ENCODE measurements at places on chromosomes 6 and 20. TPM values are rescaled to one million over a fixed set of nuclear protein-coding genes. Genes with fewer than 3 reads are reported as not detected.

GRCh38 chr6:43738877-43739641, 31.0 kb upstream of the VEGFA start:
- no peak overlapping the region for H3K4me3 ChIP-seq
- H3K36me3 ChIP-seq, result no peaks in the 10 kb centered on the region
- no peaks in the 10 kb centered on the region for H3K27me3 ChIP-seq
- no peak overlapping the region for H3K27ac ChIP-seq
- H3K4me1 ChIP-seq, result peaks cover 28% of the 10 kb centered on the region
- DNase-seq, result no peak

CALHM5 gene
- 0.10 TPM for total RNA-seq

DNA sequence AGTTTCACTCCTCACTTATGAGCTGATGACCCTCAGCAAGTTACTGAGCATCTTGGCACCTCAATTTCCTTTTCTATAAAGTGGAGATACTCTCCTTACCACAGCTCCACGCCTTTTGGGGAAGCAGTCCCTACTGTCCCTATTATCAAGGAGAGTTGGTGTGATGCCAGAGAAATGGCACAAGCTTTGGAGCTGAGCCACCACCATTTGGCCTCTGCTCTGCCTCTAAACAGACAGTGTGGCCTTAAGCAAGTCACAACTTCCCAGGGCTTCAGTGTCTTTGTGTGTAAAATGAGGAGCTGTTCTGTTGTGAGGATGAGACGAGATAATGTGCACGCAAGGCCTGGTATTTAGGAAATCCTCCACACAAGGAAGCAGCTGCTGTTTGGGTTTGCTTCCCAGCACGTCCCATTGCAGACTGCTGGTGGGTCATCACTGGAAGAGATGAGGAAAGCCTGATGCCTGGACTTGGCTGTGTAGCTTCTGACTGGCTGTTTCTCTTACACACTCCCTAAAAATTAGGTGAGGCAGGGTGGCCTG, 18.5 kb downstream of the NSFL1C start:
- peaks cover 15% of the 10 kb centered on the region for H3K36me3 ChIP-seq
- H3K27me3 ChIP-seq, result no peaks in the 10 kb centered on the region
- H3K4me1 ChIP-seq, result no peaks in the 10 kb centered on the region
- H3K27ac ChIP-seq, result no peak overlapping the region
- no peak for DNase-seq

- DNase-seq, result no peak
- peaks cover 12% of the 10 kb centered on the region for H3K27me3 ChIP-seq
- H3K36me3 ChIP-seq, result no peaks in the 10 kb centered on the region
- no peak overlapping the region for H3K4me3 ChIP-seq
Measured at GRCh38 chr6:3526962-3527650, 70.3 kb upstream of the SLC22A23 start.

DNA sequence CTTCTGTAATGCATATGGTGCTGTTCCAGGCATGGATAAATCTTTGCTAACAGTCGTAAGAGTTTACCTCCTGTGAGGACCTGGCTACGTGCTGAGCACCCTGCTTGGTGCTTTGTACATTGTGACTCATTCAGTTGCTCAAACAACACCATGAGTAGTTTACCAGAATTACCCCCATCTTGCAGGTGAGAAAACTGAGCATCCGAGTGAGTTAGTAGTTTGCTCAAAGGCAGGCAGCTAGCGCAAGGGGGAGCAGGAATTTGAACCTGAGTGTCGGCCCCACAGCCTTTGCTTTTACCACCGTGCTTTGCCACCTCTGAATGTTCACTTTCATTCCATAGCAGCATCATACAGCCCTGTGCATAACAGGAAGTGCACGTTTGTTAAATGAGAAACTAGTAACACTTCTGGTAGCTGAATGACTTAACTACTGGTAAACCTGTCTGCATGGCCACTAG, 121.9 kb downstream of the MTHFD1L start:
- peaks cover 9% of the 10 kb centered on the region for H3K36me3 ChIP-seq
- H3K27ac ChIP-seq, result no peak overlapping the region
- DNase-seq, result no peak
- no peak overlapping the region for H3K4me3 ChIP-seq

DNA sequence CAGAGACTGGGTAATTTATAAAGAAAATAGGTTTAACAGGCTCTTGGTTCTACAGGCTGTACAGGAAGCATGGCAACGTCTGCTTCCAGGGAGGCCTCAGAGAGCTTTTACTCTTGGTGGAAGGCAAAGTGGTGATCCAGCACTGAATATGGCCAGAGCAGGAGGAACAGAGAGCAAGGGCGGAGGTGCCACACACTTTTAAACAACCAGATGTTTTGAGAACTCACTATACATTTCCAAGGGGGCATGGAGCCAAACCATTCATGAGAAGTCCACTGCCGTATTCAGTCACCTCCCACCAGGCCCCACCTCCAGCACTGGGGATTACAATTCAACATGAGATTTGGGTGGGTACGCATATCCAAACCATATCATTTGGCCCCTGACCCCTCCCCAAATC, 18.7 kb downstream of the SAMD5 start:
- peaks cover 10% of the 10 kb centered on the region for H3K36me3 ChIP-seq
- no peak for DNase-seq
- H3K4me3 ChIP-seq, result no peak overlapping the region
- no peaks in the 10 kb centered on the region for H3K27me3 ChIP-seq

- no peaks in the 10 kb centered on the region for H3K4me1 ChIP-seq
- H3K27me3 ChIP-seq, result no peaks in the 10 kb centered on the region
Measured at GRCh38 chr6:12637960-12638641, 78.5 kb upstream of the PHACTR1 start.

DNA sequence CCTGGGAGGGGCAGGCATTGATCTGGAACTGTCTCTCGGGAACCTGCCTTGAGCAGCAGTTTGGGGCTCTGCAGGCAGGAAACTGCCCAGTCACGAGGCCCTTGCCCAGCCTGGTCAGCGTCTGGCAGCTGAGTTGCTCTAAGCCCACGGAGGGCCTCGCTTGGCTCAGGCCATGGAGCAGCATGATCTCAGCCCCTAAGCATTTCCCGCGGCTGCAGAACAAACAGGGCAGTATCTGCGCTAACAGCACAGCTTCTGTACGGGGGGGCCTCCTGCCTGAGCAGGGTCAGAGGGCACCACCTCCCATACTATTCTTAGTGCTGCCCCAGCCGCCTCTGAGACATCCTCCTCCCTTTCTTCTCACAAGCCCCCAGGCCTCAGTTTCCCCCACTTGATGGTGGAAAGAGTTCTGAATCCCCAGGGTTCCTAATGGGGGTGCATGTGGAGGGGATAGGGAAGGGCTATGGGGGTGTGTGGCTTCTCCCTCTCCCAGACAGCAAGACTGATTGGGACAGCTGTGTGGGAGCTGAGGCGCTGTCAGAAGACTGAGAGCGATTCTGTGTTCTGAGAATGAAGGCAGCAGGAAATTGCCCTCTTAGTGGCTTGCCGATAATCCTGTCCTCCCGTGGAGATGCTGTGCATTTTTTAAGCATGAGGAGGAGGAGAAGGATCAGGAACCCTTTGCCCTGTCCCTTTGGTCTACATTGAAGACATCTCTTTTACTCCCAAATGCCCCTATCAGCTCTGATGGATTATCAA, 46.4 kb downstream of the MOCS1 start:
- H3K27me3 ChIP-seq, result no peaks in the 10 kb centered on the region
- H3K4me1 ChIP-seq, result peaks cover 6% of the 10 kb centered on the region
- H3K36me3 ChIP-seq, result peaks cover 3% of the 10 kb centered on the region

BTN1A1 gene
- 0.36 TPM for total RNA-seq

MYB gene
- 4.7 TPM for total RNA-seq

APOBEC2 gene
- 1.5 TPM for total RNA-seq

ULBP3 gene
- total RNA-seq, result 4.4 TPM

GRCh38 chr6:15511248-15512125, 151.3 kb downstream of the DTNBP1 start:
- peaks cover 43% of the 10 kb centered on the region for H3K36me3 ChIP-seq
- H3K27ac ChIP-seq, result peak overlapping the region; percentile 34
- no peak for DNase-seq
- H3K4me3 ChIP-seq, result no peak overlapping the region
- H3K27me3 ChIP-seq, result no peaks in the 10 kb centered on the region

- DNase-seq, result no peak
- H3K36me3 ChIP-seq, result no peaks in the 10 kb centered on the region
- H3K27ac ChIP-seq, result no peak overlapping the region
- no peak overlapping the region for H3K4me3 ChIP-seq
- peaks cover 7% of the 10 kb centered on the region for H3K4me1 ChIP-seq
- peaks cover 3% of the 10 kb centered on the region for H3K27me3 ChIP-seq
Measured at GRCh38 chr20:22052025-22052650, 346.7 kb downstream of the PAX1 start.

FOXQ1 gene
- total RNA-seq, result 20.5 TPM

PCK1 gene
- 4.7 TPM for total RNA-seq

GRCh38 chr6:93083337-93084230, 335.8 kb downstream of the EPHA7 start:
- peak overlapping the region; percentile 42 for H3K4me3 ChIP-seq
- no peaks in the 10 kb centered on the region for H3K36me3 ChIP-seq
- no peak for DNase-seq
- H3K4me1 ChIP-seq, result peaks cover 22% of the 10 kb centered on the region
- H3K27me3 ChIP-seq, result no peaks in the 10 kb centered on the region
- H3K27ac ChIP-seq, result peak overlapping the region; percentile 85

- DNase-seq, result no peak
- H3K4me1 ChIP-seq, result peaks cover 11% of the 10 kb centered on the region
- peaks cover 3% of the 10 kb centered on the region for H3K36me3 ChIP-seq
- no peaks in the 10 kb centered on the region for H3K27me3 ChIP-seq
- H3K4me3 ChIP-seq, result no peak overlapping the region
- no peak overlapping the region for H3K27ac ChIP-seq
Measured at GRCh38 chr20:62246872-62247652, 8.7 kb downstream of the OSBPL2 start.

DNA sequence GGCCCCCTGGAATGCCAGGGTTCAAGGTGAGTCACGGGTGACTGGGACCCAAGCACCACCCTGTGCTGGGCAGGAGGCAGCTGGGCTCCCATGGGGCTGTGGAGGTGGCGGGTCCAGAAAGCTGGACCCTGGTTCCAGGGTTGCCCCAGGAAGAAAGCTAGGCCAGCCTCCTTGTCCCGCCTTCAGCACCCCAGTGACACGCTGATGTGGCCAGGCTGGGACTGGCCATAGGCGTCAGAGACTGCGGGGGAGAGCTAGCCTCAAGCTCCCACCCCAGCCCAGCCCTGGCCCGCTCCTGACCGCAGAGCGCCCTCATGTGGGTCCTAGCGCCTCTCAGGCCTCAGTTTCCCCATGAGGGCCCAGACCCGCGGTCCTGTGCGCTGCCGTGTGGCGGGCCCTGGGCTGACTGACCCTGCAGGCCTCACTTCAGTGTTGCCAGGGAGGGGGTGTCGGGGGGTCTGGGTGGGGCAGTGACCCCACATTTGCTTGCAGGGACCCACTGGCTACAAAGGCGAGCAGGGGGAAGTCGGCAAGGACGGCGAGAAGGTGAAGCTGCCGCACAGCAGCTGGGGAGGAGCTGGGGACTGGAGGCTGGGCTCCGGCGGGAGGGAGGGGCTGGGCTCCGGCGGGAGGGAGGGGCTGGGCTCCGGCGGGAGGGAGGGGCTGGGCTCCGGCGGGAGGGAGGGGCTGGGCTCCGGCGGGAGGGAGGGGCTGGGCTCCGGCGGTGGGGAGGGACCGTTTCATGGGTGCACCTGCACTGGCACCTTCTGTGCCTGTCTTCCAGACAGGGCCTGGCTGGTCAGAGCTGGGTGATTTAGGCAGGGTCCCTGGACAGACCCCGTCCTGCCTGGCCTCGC, 7.9 kb downstream of the COL9A3 start:
- DNase-seq, result no peak
- H3K4me1 ChIP-seq, result peaks cover 5% of the 10 kb centered on the region
- H3K4me3 ChIP-seq, result no peak overlapping the region

PTPRT gene
- total RNA-seq, result 5.8 TPM

- DNase-seq, result no peak
- no peak overlapping the region for H3K27ac ChIP-seq
- peaks cover 7% of the 10 kb centered on the region for H3K27me3 ChIP-seq
- peaks cover 11% of the 10 kb centered on the region for H3K4me1 ChIP-seq
Measured at GRCh38 chr6:149463781-149464180, 21.0 kb downstream of the ZC3H12D start.

GRCh38 chr6:61679625-61680024, 606.4 kb downstream of the KHDRBS2 start:
- H3K4me1 ChIP-seq, result no peaks in the 10 kb centered on the region
- no peak overlapping the region for H3K27ac ChIP-seq
- DNase-seq, result no peak

- no peak for DNase-seq
- H3K27ac ChIP-seq, result peak overlapping the region; percentile 92
- peak overlapping the region; percentile 95 for H3K4me3 ChIP-seq
- H3K27me3 ChIP-seq, result no peaks in the 10 kb centered on the region
Measured at GRCh38 chr6:31898383-31899011, 999 bp upstream of the EHMT2 start.

AIF1 gene
- 0.59 TPM for total RNA-seq

- H3K4me1 ChIP-seq, result peaks cover 11% of the 10 kb centered on the region
- H3K27me3 ChIP-seq, result no peaks in the 10 kb centered on the region
- H3K27ac ChIP-seq, result no peak overlapping the region
- peaks cover 9% of the 10 kb centered on the region for H3K36me3 ChIP-seq
- DNase-seq, result no peak
Measured at GRCh38 chr20:57409672-57410397, 18.6 kb downstream of the RBM38 start.

DNA sequence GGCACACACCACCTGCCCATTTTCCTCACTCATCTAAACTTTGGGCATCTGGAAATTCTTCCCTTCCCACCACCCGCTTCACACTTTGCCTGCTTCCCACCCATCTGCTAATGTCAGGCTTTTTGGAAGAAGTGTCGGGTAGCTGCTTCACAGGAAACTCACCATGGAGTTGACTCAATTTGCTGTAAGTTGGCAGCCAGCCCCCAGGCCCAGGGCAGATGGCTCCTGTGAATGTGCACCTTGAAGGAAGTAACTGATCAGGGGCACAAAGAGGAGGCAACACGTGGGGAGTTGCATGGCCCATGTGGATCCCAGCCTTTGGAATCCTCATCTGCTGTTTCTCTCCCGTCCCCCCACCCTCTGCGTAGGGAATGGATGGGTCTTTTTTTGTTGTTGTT, 87.3 kb downstream of the PPP1R14C start:
- H3K36me3 ChIP-seq, result no peaks in the 10 kb centered on the region
- no peak overlapping the region for H3K27ac ChIP-seq
- no peak overlapping the region for H3K4me3 ChIP-seq

- peaks cover 37% of the 10 kb centered on the region for H3K36me3 ChIP-seq
- no peaks in the 10 kb centered on the region for H3K27me3 ChIP-seq
- DNase-seq, result no peak
- H3K4me1 ChIP-seq, result no peaks in the 10 kb centered on the region
- H3K4me3 ChIP-seq, result no peak overlapping the region
- H3K27ac ChIP-seq, result no peak overlapping the region
Measured at GRCh38 chr6:128078276-128078675, 177.4 kb upstream of the THEMIS start.

DNA sequence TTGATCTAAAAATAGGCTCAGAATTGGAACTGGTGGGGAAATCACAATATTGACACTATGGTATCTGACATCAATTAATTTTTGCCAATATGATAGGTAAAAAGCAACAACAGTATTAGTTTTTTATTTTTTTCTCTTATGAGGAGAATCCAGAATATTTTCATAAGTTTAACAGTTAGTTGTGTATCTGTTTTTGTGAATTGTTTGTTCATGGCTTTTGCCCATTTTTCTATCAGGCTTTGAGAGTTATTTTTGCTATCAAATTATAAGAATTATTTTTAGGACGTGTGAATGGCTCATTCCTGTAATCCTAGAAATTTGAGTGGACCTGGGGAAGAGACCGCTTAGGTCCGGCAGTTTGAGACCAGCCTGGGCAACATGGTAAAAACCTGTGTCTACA, 608.6 kb upstream of the ADGRB3 start:
- no peak for DNase-seq
- no peaks in the 10 kb centered on the region for H3K4me1 ChIP-seq
- no peak overlapping the region for H3K27ac ChIP-seq
- H3K36me3 ChIP-seq, result no peaks in the 10 kb centered on the region

All from type B pancreatic cell (in vitro differentiated cells).